ENCODE measurements at places on chromosomes 4 and X. TPM values are rescaled to one million over a fixed set of nuclear protein-coding genes. Genes with fewer than 3 reads are reported as not detected.

RASL11B gene
- total RNA-seq: not detected

ADH7 gene
- total RNA-seq: not detected

GATA1 gene
- not detected for total RNA-seq

MAGEA11 gene
- total RNA-seq: not detected

SMIM14 gene
- 44.9 TPM for total RNA-seq

TLL1 gene
- total RNA-seq: 1.1 TPM

GUCY1A1 gene
- 13.9 TPM for total RNA-seq

PDLIM5 gene
- 51.2 TPM for total RNA-seq

DUSP9 gene
- total RNA-seq: not detected

CDX4 gene
- not detected for total RNA-seq

COL4A6 gene
- total RNA-seq: 0.09 TPM

HSFX4 gene
- total RNA-seq: not detected

ADH1C gene
- total RNA-seq: 8.4 TPM

RNF128 gene
- 12.0 TPM for total RNA-seq

NKX3-2 gene
- 0.08 TPM for total RNA-seq

SYAP1 gene
- 21.5 TPM for total RNA-seq

IL15 gene
- total RNA-seq: 1.3 TPM

S100G gene
- total RNA-seq: not detected

IGSF1 gene
- 0.38 TPM for total RNA-seq

FAM47A gene
- total RNA-seq: not detected

DDX60 gene
- total RNA-seq: 3.5 TPM

LRRC66 gene
- total RNA-seq: 0.09 TPM

PAGE2 gene
- not detected for total RNA-seq

PARM1 gene
- 28.0 TPM for total RNA-seq

CT47A1 gene
- total RNA-seq: not detected

TMPRSS11A gene
- not detected for total RNA-seq

CFI gene
- total RNA-seq: 76.2 TPM

HPSE gene
- total RNA-seq: 0.12 TPM

MUC7 gene
- not detected for total RNA-seq

PPP4R3C gene
- total RNA-seq: not detected

ESX1 gene
- total RNA-seq: not detected

FHDC1 gene
- total RNA-seq: 1.5 TPM

EXOC1L gene
- not detected for total RNA-seq

ETDA gene
- not detected for total RNA-seq

HOPX gene
- total RNA-seq: 1.1 TPM

TRO gene
- 15.0 TPM for total RNA-seq

SLC10A3 gene
- total RNA-seq: 11.6 TPM

OCIAD2 gene
- total RNA-seq: 27.3 TPM

TCEAL7 gene
- total RNA-seq: 0.19 TPM

NXF3 gene
- 0.44 TPM for total RNA-seq

RGN gene
- 17.1 TPM for total RNA-seq

IL3RA gene
- total RNA-seq: 0.57 TPM

NPY1R gene
- 3.8 TPM for total RNA-seq

FGFBP1 gene
- total RNA-seq: 0.24 TPM

ALB gene
- 757 TPM for total RNA-seq

NLRP2B gene
- total RNA-seq: not detected

CACNA1F gene
- 0.03 TPM for total RNA-seq

SOWAHB gene
- total RNA-seq: 2.1 TPM

SERPINA7 gene
- total RNA-seq: 0.16 TPM

FAM3A gene
- total RNA-seq: 39.3 TPM

NAP1L3 gene
- total RNA-seq: 1.1 TPM

NHS gene
- 0.19 TPM for total RNA-seq

PAGE5 gene
- not detected for total RNA-seq

ZDHHC15 gene
- total RNA-seq: 1.1 TPM

ERVMER34-1 gene
- 0.95 TPM for total RNA-seq

GPR143 gene
- total RNA-seq: 1.9 TPM

Measured in pancreas (tissue), 10 donors.